ENCODE measurements at places on chromosomes 13 and 19.

GRCh38 chr13:59948686-59949085 is 215.0 kb downstream of the DIAPH3 start:
- no peak for DNase-seq

DNA sequence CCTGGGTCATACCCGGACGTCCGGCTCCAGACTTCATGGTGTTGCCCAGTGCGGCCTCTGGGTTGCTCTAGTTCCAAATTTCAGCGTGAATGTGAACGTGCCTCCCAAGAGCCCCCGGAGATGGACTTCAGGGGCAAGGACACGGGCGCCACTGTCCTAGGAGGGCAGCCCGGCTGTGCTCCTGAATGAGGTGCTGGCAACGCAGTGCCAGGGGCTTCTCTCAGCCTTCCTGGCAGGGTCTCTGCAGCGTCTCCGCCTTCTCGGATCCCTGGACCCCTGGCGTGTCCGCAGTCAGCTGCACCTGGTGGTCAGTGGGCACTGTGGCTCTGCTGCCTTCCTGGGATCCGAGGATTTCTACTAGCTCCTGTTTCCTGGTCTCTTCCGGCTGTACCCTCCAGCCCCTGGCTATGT is 101.7 kb upstream of the MCF2L start:
- no peak for DNase-seq

GRCh38 chr13:89923736-89924135 is 1423.8 kb upstream of the MIR17HG start:
- DNase-seq, result no peak

GRCh38 chr13:44853641-44854040 is 135.6 kb downstream of the NUFIP1 start:
- DNase-seq, result no peak

GRCh38 chr13:26727633-26728032 is 33.0 kb downstream of the GPR12 start:
- DNase-seq, result no peak

GRCh38 chr19:37981785-37982475 is 74.9 kb downstream of the SIPA1L3 start:
- DNase-seq, result no peak

DNA sequence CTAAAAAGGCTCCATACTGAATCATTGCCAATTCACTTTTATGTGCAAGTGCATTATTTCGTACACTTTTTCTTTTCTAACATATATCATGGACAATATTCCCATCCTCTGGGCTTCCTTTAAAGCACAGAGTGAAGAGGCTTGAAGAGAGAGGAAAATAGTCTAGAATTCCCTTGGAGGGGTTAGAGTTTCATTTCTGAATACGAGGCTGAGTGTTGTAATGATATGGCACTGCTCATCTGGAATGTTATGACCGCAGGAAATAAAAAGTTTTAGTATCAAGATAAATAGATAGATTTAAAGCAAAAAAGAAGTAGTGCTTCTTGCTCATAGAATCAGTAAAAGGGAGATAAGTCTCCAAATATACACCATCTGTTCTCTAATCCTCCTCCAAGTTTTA is 412.3 kb upstream of the SLITRK1 start:
- no peak for DNase-seq

DNA sequence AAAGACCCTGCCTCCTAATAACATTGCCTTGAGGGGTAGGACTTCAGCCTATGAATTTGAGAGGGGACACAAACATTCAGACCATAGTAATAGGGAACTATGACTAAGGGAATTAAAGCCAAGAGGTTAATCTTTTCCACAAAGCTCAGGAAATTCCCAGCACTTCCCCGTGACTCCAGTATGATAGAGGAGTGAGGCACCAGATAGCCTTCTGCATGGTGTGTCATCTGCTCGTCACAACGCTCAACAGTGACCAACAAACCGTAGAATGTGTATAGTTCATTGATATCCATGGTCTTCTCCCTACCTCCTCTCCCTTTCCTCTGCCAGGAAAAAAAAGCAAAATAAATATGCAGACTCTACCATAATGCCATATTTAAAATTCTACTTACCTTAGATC is 64.4 kb downstream of the B3GLCT start:
- DNase-seq, result no peak

DNA sequence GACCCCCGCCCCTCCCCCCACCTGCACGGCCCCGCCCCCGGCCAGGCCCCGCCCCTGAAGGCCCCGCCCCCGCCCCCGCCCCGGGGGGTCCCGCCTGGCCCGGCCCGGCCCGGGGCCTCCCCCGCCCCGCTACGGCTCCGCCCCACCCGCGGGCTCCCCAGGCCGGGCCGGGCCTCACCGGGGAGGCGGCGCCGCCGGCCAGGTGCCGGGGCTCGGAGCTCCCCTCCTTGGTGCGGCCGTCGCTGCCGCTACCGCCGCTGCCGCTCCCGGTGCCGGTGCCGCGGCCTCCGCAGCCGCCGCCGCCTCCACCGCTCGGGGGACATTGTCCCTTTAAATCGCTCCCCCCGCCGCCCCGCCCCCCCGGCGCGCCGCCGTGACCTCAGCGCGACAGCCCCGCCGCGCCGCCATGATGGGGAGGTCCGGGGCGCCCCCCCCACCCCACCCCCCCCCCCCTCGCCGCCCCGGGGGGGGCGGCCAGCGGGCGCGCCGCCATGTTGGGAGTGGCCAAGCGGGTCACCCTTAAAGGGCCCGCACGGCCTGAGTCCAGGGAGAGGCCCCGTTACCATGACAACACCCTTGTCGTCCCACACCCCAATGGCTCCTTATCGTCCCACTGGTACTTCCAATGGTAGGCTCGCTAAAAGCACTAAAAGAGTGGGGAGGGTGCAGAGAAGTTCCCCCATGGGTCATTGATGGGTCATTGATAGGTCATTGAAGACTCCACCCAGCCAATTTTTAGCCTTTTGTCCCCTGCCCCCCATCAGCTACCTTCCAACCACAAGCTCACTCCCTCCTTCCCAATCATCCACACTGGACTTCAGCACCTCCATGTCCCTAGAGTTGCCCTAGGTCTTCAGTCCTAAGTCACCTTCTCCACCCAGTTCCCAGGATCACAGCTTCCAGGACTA is at the start of gene WIZ:
Gene WIZ, minus strand, starts transcription at position 337 of the 908 bp plus-strand sequence. CDS start 1,649 bp downstream, outside the sequence.
- DNase-seq, result peak; percentile 88
